Bronchial epithelial cell (primary cell): ENCODE measurements at places on chromosomes 16 and 17. TPM values are rescaled to one million over a fixed set of nuclear protein-coding genes. Genes with fewer than 3 reads are reported as not detected.

Gene LRRC75A
- 0.13 TPM in 1 of 2 replicates, not detected in the other for total RNA-seq

Gene ODAD4
- 0.13 and 0.26 TPM in 2 replicates for total RNA-seq

Gene ST6GALNAC1
- total RNA-seq, result 5.0 and 10.8 TPM in 2 replicates

DNA sequence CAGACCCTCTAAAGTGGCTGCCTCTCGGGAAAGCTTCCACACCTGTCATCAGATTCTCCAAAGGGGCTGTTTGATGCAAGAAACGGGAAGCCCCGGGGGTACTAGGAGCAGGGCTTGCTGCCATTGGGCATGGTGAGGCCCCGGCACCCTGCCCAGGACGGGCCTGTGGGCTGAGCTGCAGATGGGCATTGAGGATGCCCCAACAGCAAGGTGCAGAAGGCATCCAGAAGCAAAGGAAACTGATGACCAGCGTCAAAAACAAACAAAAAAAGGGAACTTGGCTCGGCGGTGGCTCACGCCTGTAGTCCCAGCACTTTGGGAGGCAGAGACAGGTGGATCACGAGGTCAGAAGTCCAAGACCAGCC lies 1.5 kb upstream of the LIMD2 start:
- DNase-seq, result no peak

- no peak for DNase-seq
These were observed 20.4 kb downstream of the RAP1GAP2 start for GRCh38 chr17:2816688-2817087.

DNA sequence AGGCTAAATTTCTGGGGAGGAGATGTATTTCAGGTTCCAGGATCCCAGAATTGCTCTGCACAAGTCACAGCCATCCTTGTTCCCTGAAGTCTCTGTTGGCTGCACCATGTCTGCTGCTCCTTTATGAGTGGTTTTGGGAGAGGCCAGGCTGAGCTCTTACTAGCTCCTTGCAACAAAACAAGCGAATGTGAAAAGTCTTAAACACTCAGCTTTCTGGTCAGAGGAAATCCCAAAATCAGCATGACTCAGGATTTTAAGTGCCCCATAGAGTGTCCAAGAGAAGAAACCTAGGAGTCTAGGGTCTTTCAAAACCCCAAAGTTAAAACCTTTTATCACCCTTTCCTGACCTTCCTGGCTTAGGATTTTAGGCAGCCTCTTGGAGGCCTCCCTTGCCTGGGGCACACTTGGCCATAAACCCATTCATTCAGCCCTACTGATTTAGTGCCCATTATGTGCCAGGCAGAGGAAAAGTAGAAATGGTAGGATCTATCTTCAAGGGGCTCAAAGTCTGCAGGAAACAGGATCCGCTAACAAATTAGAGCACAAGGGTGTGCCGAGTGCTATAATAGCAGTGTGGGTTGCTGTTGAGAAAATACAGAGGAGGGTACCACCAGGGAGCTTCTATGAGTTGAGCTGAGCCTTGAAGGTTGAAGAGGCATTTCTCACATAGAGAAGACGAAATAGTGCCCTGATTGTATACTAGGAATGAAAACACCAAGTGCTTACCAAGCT lies 36.9 kb downstream of the SOST start:
- no peak for DNase-seq

GRCh38 chr16:86882586-86883280 lies 304.4 kb downstream of the FOXL1 start:
- peak; percentile 37 for DNase-seq

DNA sequence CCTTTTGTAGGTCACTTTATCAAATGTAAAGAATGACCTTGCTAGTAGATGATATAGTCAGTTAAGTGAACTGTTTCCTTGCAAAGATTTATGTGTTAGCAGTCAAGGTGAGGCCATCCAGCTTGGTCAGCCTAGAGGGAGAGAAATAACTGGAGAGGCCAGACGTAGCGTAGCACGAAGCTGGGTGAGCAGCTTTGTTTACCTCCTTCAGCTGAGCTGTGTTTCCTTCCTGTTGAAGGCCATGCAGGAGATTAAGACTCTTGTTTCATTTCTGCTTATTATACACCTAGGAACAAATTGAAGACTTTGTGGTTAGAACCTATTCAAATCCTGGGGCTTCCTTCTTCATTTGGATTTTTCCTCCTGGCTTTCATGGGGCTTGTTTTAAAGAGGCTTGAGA lies 267.1 kb downstream of the PHKB start:
- DNase-seq, result no peak

DNA sequence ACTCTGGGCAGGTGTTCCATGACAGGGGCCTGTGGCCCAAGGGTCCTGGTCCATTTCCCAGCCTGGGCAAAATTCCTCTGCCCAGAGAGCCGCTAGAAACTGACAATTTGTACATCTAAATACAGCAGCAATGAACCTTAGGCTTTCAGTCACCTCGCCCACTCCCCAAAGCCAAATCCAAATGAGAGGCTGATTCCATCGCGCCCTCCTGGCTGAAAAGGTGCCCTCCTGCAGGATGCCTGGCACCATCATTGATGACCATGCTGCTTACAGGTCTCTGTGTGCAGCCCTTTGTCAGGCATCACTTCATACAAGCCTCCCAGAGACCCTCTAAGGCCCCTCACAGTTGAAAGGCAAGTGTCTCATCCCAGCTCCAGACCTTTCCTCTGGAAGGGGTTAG lies 114.7 kb downstream of the C16orf78 start:
- DNase-seq, result no peak
